ENCODE measurements at places on chromosomes 13 and 19.

DNA sequence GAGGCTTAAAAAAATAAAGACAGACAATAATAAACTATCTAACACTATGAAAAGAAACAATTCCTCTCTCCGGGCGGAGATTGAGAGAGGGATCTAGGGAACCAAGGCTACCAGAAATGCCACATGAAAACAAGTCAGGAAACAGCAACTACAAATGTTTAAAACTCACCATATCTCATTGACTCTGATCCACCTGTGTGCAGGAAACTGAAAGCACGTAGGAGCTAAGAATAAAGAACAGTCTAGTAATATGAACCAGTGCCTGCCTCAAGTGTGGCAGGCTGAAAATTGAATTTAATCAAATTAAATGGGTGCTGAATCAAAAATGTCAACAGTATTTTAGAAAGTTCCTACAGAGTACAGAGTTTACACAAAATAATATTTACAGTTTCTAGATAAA, 1701.0 kb downstream of the SLITRK5 start:
- no peak overlapping the region for H3K4me3 ChIP-seq
- H3K36me3 ChIP-seq = no peaks in the 10 kb centered on the region
- no peak for DNase-seq

DNA sequence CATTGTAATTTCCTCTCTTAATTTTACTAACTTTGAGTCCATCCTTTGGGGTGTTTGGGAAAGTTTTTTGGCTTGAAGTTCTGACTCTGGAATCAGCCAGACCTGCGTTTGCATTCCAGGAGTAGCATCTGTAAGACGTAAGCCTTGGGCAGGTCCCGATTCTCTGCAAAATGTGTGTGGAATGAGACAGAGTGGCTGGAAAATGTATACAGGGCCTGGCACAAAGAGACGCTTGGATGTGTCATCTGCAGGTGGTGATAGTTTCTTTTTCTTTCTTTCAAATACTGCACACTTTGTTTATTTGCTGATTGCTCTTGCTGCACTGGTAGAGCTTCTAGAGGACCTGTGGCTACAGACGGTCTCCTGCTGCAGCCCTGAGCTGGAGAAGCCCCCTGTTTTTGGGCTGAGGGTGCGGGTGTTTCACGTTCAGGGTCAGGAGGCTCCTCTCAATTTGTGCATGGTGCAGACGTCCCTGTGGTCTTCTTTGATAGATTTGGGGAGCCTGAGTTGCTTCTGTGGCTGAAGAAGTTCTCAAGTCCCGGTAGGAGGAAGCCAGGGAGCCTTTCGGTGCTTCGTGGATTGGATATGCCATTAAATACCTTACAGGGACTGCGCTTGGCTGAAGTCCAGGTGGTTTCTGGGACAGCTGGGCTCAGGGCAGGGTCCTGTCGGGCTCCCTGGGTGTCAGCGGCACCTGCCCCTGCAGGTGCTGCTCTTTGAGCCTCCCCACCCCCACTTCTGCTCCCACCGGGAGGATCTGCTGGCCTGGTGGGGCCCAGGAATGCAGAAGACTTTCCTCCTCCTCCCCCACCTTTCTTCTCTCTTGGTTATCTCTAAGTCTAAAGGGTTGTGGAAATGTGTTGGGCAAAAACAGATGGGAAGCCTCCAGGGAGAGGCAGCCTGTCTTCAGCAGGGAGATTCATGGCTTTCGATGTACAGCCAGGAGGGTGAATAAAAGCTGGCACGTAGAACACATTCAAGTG, 44.0 kb upstream of the GAS6 start:
- H3K4me3 ChIP-seq = no peak overlapping the region
- H3K4me1 ChIP-seq = no peaks in the 10 kb centered on the region
- no peak overlapping the region for H3K27ac ChIP-seq
- no peaks in the 10 kb centered on the region for H3K36me3 ChIP-seq
- no peaks in the 10 kb centered on the region for H3K27me3 ChIP-seq
- DNase-seq = no peak

GRCh38 chr19:4878491-4878968, 11.1 kb upstream of the PLIN3 start:
- peak; percentile 23 for DNase-seq
- no peaks in the 10 kb centered on the region for H3K36me3 ChIP-seq
- H3K4me3 ChIP-seq = no peak overlapping the region
- peaks cover 7% of the 10 kb centered on the region for H3K27me3 ChIP-seq

DNA sequence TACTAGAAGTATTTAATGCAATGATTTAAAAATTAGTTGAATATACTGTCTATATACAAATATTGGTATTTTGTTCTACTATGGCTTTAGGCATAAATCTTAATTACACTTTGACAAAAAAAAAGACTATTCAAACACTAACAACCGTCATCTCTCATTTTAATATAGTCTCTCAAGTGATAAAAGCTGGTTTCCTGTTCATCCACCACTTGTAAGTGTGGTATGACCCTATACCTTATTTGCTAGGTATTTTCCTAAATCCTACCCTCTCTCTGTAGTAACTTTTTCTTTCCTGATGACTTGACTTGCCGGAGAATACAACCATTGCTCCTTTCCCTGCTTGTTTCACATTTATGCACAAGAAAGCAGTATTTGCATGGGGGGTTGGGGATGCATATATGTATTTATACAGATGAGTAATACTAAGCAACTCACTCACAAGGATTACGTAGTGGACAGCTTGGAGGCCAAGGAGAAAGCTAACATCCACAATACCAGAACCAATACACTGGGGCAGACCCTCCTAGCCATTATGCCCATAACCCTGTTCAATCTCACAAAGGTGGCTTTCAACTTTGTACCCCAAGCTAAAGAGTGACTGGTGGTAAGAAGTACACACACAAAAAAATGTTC, 12.7 kb upstream of the EFNB2 start:
- H3K36me3 ChIP-seq = no peaks in the 10 kb centered on the region
- no peak overlapping the region for H3K27ac ChIP-seq
- H3K4me3 ChIP-seq = no peak overlapping the region
- peaks cover 23% of the 10 kb centered on the region for H3K4me1 ChIP-seq

DNA sequence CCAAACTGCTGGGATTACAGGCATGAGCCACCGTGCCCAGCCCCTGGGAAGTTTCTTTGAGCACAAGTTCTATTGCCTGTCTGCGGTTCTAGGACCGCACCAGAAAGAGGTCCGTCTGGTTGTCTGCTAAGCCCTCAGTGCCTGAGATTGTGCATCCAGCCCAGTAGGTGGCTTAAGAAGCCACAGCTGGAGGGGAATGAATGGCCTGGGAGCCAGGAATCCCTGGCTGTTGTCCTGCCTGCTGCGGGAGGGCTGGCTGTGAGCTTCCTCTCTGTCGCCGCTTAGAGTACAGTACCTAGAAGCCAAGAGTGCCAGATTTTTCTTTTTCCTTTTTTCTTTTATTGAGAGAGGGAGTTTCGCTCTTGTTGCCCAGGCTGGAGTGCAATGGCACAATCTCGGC, 4.2 kb upstream of the TYK2 start:
- DNase-seq = no peak
- no peak overlapping the region for H3K27ac ChIP-seq
- no peak overlapping the region for H3K4me3 ChIP-seq
- no peaks in the 10 kb centered on the region for H3K27me3 ChIP-seq
- H3K36me3 ChIP-seq = no peaks in the 10 kb centered on the region

DNA sequence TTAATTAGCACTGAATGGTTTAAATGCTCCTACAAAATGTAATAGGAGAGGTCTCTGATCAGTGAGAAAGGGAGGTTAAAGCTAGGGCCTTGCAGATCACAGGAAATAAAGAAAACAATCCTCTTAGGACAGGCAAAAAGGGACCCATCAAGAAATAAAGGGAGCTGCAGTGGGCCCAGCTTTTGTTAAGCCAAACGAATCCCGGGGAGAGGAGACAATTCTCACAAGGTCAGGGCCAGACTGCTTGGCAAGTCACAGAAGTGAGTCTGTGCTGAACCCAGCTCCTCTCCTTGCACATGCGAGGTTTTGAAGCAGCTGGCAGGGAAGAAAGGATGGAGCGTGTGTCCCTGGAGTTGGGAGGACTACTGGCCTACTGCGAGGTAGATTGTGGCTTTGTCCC, 285.8 kb downstream of the COG6 start:
- no peak overlapping the region for H3K4me3 ChIP-seq
- no peaks in the 10 kb centered on the region for H3K27me3 ChIP-seq
- no peaks in the 10 kb centered on the region for H3K36me3 ChIP-seq

GRCh38 chr19:13794398-13794756, 866 bp upstream of the ZSWIM4 start:
- H3K4me3 ChIP-seq = peak overlapping the region; percentile 93
- H3K36me3 ChIP-seq = no peaks in the 10 kb centered on the region
- H3K4me1 ChIP-seq = peaks cover 30% of the 10 kb centered on the region
- H3K27me3 ChIP-seq = no peaks in the 10 kb centered on the region
- peak overlapping the region; percentile 94 for H3K27ac ChIP-seq

Data from heart right ventricle (tissue), 16 donors.